Urinary bladder (tissue), 4 donors: ENCODE measurements at places on chromosomes 12 and 14.

- DNase-seq, result no peak
Measured at GRCh38 chr14:33876274-33876673, 74.6 kb downstream of the EGLN3 start.

GRCh38 chr14:48247977-48248376, 572.6 kb upstream of the MDGA2 start:
- DNase-seq, result no peak

- no peak for DNase-seq
Measured at GRCh38 chr12:50276912-50277671, 6.2 kb downstream of the LIMA1 start.

DNA sequence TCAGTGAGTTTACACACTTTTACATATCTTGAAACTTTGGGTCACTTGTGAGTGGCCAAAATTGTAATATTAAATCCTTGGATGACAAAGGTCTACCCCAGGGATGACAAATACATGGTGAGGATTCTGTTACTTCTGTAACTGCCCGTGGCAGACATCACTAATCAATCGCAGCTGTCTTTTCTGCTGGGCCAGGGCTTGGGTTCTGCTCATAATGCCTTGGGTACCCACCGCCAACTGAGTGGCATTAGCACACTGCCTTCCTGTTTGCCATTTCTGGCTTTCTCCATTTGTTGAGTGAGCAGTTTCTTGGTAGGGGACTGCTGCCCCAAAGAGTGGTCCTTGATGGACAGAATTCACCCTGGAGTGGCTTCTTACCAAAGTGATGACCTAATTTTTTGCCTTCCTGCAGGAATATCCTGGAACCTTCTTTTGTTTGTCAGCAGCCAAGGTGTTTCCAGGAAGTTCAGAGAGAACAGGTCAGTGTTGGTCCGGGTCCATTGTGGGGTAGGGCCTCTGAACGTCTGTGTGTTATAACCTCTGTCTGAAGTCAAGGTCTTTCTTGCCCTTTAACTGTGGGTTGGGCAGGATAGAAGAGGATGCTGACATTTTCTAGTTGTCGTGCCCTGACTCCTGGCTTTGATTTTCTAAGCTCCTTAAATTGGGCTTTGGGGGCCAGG, 6.2 kb downstream of the TSPAN9 start:
- DNase-seq, result no peak

DNA sequence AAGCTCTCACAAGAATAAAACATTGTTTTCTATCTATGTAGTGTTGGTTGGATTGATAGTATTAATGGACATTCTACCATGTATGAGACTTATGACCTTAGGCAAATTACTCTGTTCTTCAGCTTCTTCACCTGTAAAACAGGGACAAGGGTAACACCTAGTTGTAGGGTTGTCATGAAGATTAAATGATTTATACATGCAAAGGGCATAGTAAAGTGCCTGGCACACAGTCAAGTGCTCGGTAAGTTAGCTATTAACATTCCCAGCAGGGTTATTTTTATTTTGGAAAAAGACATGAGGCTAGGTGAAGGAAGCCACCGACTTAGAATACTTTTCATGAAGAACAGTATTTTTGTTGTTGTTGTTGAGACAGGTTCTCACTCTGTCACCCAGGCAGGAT, 71.2 kb upstream of the PLXNC1 start:
- no peak for DNase-seq
